ENCODE measurements at places on chromosomes 6 and 20.

- DNase-seq = no peak
Observed at GRCh38 chr6:46996860-46997641, 45.1 kb downstream of the ADGRF1 start.

DNA sequence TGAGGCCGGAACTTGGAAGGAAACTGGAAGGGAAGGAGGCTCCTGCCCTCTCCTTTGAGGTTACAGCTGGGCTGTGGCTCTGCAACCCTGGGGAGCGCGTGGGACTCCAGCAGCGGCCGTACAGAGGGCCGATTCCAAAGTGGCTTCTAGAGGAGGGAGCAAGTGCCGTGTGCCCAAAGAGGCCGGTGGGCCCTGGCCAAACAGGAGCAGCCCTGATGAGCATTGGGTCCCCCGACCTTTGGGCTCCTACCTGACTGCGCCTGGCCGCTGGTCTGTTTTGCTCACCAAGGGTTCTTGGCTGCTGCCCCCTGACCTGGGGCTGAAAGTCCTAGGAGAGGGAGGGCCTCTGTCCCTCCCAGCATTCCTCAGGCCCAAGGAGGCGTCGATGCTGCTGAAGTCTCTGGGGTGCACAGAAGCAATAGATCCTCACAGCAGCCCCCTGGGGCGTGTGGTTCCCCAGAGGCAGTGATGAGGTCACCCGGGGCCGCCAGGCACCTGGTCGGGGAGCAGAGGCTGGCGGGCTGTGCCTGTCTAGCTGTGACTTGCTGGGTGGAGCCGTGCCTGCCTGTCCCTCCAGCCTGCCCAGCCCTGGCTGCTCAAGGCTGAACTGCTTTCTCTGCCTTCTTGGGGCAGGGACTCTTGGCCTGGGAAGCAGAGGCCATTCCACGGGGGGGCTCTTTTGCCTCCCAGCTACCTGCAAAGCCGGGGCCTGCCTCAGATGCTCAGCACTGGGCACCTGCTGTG, 9.8 kb downstream of the RBM38 start:
- no peak for DNase-seq

GRCh38 chr6:135233686-135234491, 52.8 kb downstream of the MYB start:
- peak; percentile 26 for DNase-seq

DNA sequence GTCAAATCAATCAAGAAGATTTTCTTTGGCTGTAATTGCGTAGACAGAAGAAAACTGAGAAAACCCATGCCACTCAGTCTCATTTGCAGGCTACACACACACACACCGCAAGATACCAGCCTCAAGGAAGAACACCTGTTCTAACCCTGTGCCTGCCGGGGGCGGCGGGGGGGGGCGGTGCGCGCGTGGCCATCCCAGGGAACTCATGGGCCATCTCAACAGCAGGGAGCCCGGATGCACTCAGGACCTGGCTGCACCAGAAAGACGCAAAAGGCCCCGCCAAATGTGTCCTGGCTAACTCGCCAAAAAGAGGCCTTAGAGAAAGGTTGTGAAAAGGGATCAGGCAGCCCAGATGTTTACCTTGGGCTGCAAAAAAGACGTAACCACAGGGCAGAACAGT, 2.1 kb downstream of the B3GAT2 start:
- DNase-seq = no peak

- DNase-seq = no peak
Observed at GRCh38 chr20:1533059-1533458, 24.4 kb downstream of the SIRPD start.

GRCh38 chr6:39057251-39058155, 8.9 kb downstream of the GLP1R start:
- DNase-seq = no peak

GRCh38 chr6:53044071-53044470, 21.1 kb upstream of the FBXO9 start:
- DNase-seq = no peak

DNA sequence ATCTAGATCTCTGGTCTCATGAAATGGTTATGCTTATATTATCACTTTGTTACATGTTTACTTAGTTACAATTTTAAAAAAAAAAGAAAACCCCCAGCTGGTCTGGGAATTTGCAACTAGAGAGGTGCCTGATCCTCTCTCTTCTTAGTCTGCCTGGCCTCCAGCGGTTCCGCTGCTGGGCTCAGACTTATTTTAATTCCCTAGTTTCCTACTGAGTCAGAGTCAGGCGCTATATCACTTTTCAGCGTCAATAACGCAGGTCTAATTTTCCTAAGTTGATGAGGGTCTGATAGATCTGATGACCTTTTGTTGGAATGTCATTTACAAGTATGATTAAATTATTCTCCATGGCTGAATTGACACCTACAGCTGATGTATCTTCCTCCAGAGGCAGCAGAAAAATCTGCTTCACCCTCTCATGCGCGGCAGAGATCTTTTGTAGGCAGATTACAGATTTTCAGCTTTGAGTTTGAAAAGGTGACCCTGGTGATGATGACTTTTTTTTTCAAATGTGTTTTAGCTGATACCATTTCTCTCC, 391.0 kb downstream of the CBLN4 start:
- no peak for DNase-seq

DNA sequence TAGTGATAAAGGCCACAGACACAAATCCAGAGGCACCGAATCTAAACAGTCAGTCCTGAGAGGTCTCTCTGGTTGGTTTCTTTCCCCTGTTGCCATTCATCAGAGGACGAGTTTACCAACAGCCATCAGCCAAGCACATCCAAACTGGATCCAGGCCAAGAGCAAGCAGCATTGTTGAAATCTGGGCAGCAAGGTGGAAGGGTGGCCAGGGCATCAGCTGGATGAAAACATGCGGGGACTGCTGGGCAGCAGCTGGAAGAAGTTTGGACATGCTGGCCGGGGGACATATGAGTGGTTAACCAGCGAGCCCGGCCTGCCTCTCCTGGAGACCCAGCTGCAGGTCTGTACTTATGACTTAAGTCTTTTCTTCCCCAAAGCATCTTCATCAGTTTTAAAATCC, at the start of gene SMIM28:
SMIM28 (plus strand) TSS at position 62 of the 400 bp plus-strand sequence; CDS start at position 230, 168 bp downstream.
- peak; percentile 55 for DNase-seq

DNA sequence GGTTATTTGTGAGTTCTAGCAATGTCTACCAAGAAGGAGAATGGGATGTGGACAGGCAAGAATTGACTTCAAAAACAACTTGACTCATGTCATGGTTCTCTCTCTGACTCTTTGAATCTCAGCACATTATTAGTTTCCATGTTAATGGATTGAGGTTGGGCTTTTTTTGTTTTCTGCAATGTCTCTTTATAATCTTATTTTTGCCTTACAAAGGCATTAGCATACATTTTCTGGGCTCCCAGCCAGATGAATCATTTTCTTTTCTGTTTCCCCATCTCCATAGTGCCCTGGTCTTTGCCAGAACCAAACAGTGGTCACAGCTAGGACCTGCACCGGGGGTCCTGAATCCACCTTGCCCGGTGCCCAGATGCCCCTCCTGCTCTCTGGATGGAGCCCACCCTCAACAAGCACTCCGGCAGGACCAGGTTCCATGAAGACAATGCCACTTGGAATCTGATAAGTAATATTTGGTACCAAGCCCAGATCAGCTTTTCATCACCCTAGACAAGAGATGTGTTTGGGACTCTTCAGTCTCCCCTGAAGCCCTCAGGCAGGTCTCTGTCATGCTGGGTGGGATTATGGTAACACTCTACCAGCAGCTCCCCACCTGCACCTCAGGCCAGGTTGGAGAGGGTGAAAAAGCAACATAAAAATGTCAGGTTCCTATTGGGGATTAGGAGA, 266.7 kb upstream of the SULF2 start:
- DNase-seq = no peak

DNA sequence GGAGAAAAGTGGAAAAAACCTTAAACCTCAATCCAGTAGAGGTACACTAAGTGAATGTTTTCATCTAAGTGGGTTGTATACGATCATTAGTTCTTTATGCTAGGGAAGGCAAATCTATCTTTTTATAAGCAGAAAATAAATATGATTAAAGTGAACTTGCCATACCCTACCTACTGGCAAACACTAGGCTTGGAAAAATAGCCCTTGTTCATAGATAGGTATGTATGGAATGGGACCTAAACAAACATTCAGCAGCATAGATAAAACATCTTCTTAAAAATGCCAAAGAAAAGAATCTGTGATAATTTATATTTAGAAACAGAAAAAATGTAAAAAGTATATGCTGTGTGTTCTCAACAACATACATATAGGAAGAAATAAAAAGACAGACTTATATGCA, 18.8 kb downstream of the REV3L start:
- no peak for DNase-seq

- DNase-seq = no peak
Observed at GRCh38 chr20:53679597-53680309, 86.1 kb upstream of the ZNF217 start.

DNA sequence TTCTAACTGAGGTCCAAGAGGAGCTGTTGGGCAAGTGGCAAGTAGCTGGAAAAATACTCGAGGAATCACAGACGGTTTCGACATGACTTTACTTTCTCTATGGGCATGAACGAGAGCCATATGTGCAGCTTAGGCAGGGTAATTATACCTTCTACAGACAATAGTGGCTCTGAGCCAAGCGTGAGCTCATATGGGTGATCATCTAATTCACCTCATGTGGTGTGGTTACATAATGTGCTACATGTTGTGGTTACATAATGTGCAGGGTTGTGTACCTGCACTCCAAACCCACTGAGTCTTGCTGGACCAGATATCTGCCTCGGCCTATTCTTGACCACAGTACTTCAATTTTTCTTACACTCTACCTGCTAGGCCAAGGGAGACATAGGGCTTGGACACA, 771.7 kb upstream of the EYS start:
- DNase-seq = no peak

GRCh38 chr6:167840526-167841179, 13.9 kb downstream of the AFDN start:
- no peak for DNase-seq

DNA sequence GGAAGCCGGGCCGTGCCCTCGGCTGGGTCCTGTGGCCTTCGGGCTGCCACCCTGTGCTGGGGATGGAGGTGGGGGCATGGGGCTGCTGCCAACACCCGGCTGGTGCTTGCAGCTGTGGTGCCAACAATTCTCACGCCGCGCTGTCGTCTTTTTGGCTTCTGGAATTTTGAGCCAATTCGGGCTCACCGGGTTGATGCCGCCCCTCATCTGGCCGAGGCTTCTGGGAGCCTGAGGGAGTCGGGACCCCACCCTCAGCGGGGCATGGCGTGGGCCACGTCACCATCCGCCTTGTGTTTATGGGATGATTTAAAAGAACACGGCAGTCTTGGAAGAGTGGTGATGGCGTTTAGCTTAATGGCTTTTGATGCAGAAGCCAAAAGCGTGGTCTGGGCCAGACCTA, 8.7 kb upstream of the NPBWR2 start:
- no peak for DNase-seq

DNA sequence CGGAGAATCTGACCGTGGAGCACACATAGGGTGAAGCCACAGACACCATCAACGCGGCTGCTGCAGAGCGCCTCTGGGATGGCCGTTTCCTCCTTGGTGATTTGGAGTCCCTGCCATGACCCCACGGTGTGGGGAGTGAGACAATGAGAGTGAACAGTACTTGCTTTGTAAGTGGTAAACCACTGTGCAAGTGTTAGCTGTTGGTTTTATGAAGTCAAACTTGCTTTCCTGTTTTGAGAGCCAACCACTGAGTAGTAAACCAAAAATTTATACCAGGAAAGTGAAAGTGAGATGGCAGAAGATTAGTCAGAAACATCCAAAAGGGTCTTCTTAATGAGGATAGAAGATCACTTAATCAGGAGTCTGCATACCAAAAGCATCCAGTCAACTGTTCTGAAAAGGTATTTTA, 160.7 kb downstream of the FOXC1 start:
- DNase-seq = no peak

GRCh38 chr6:100057941-100058340, 63.9 kb upstream of the MCHR2 start:
- DNase-seq = no peak

- no peak for DNase-seq
Observed at GRCh38 chr6:74510878-74511277, 695.0 kb downstream of the COL12A1 start.

DNA sequence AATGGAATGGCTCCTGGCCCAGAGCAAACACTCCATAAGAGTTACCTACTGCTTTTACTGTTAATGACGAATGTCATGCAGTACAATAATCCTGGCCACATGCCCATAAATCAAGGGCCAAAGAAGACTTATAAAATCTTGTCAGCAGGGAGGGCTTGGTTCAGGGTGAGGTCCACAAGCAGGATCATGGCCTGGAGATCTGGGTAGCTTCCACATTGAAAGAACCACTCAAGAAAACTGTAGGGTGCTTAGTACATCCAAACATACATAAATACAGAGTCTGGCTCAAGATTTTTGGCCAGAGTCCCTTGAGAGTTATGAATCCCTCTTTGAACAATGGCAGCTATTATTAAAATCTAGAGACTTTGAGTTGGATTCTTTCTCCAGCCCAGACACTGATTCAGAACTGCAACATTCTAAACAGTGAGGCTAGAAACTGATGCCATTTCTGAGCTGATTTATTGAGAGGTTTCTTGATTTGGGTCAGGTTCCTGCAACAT, 188.7 kb downstream of the CDC5L start:
- no peak for DNase-seq

GRCh38 chr6:157238346-157238745, 85.0 kb downstream of the TMEM242 start:
- peak; percentile 13 for DNase-seq

DNA sequence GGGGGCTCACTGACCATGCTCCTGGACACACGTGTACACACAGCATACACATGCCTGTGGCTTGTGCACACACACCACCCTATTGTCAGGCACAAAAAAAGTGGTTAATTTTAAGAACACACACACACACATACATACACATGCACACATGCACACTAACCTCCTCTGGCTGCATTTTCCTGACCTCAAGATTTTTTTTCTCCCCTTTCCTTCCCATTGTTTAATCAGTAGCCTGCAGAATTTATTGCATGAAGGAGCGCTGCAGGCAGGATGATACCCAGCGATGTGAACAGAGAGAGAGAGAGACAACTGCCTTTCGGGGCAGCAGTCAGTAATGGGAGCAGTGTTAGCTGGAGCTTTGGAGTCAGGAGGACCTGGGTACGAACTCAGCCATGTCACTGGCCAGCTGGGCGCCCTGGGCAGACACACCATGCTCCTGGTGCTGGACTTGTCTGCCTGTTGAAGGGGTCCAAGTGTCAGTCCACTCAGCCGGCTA, 990 bp upstream of the TRAF3IP2 start:
- DNase-seq = no peak

DNA sequence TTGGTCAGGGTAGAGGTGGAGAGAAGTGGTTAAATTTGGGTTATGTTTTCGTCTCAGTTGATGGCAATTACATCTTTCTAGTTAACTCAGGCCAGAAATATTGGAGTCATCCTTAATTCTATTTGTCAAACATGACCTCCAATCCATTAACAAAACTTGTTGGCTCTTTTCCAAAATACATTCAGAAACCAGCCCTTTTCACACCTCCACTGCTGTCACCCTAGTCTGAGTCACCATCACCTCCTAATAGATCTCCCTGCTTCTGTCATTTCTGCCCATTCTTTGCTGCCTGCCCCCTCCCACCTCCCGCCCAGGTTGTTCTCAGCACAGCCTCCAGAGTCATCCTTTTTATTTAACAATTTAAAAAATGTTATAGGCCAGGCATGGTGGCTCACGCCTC, 3.0 kb upstream of the ABCF1 start:
- DNase-seq = no peak

- no peak for DNase-seq
Observed at GRCh38 chr6:34658605-34659265, 37.8 kb downstream of the ILRUN start.

Data from SHP77 treated with DMSO at 0.1 percent for 48 hours (cell line).